ENCODE measurements at places on chromosomes 2 and 18.

GRCh38 chr2:27977731-27978312 lies 87.3 kb downstream of the BABAM2 start:
- DNase-seq, result peak; percentile 80

GRCh38 chr18:71040161-71040560 lies 751.3 kb downstream of the SOCS6 start:
- no peak for DNase-seq

DNA sequence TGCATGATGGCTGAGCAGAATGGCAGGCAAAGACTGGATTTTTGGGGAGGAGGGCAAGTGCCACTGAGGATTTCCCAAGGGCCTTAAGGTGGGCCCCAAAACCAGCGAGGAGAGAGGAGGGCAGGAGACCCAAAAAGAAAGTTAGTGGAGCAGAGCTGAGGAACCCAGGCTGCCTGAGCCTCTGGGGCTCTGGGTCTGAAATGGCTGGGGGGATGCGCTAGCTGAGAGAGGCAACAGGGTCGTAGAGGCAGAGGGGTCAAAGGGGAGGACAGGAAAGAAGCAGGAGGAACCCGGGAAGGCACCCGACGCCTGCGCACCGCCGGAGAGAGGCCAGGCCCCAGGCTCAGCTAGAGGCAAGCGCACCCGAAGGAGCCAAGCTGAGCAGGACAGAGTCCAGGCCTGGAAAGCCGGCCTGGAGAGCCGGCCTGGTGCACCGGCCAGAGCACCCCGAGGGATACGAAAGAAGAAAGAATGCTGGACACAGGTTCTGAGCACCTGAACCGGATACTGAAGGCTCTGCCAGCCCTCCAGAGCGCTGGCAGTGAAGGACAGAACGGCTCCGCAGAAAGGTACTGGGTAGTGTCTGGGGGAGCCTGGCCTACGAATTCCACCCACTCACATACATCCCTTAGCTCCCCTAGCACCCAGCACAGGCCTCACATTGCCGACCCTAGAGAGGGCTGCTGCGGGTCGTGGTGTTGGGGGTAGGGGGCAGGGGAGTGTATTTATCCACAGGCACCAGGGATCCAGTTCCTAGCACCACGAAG lies 39.5 kb upstream of the ATP6V1B1 start:
- DNase-seq, result no peak

GRCh38 chr2:88442473-88442872 lies 10.0 kb downstream of the FOXI3 start:
- DNase-seq, result no peak

DNA sequence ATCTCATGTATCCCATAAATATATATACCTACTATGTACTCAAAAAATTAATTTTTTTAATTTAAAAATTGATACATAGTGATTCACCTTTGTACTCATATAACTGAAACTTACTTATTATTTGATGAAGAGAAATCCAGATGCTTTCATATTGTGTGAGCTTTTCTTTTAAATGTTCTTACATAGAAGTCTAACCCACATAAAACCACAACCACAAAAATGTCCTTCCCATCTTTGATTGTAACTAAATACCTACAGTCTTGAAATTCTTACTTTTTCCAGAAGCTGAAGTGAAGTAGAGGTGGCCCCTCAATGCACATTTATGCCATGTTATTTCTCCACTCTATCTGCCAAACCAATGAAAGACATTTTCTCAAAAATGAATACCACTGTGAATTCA lies 117.9 kb upstream of the COL5A2 start:
- no peak for DNase-seq

DNA sequence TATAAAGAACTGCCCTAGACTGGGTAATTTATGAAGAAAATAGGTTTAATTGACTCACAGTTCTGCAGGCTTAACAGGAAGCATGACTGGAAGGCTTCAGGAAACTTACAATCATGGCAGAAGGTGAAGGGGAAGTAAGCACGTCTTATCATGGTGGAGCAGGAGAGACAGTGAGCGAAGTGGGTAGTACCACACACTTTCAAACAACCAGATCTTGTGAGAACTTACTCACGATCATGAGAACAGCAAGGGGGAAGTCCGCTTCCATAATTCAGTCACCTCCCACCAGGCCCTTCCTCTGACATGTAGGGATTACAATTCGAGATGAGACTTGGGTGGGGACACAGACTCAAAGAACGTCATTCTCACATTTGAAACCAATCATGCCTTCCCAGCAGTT lies 260.1 kb upstream of the FAM98A start:
- peak; percentile 26 for DNase-seq

DNA sequence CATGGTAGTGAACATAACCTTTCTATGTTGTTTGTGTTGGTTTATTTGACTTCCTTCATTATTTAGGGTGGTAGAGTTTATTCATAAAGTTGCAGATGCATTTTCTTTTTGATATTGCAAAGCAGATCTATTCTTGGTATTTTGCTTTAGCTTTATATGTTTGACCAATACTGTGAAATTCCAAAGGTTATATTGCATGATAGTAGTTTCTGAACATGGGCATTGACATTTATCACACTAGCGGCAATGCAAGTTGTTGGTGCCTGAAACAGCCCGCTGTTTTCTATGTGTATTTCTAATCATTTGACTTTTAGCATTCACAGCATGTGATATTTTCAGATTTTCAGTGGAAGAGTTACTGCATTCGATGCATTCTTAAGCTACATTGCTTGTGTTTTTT lies 87.2 kb downstream of the ASXL3 start:
- DNase-seq, result no peak

GRCh38 chr2:238278626-238279323 lies 9.6 kb downstream of the PER2 start:
- no peak for DNase-seq

- no peak for DNase-seq
Measured at GRCh38 chr18:31739651-31740050, 21.0 kb downstream of the SLC25A52 start.

DNA sequence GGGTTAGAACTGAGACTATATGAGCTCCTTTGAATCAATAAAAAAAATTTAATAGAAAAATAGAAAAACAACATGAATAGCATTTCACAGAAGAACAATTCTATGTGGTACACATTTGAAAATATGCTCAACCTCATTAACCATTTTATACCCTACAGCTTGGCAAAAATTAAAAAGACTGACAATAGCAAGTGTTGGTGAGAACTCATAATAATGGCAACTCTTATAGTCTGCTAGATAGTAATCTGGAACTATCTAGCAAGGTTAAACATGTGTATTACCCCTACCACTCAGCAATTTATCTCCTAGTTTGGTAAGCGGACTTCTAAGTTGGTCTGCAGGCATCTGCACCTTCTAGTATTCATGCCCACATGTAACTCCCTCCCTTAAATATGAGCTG lies 67.8 kb downstream of the CYBRD1 start:
- DNase-seq, result no peak

DNA sequence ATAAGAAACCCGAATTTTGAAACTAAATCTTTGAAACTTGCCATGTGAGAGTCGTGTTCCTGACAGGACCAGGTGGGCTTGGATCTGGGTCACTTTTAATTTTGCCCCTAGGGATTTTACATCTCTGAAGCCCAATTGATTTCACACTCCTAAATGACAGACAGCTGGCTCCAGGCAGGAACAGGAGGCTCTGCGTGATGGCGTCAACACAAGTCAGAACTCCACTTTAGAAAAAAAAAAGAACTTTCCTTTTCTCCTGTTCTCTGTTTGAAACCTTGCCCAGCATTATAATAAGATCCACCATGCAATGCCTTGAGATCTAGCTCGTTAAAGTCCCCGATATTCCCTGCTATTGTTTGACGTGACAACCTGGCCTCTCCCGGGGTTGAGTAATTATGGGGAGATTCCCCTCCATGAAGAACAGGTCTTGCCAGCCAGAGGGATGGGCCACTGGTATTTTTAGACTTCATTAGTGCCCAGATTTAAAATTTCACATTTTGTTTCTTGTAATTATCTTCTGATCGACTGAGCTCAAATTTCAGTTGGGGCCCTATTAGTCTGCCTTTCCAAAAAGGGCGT lies 260.3 kb downstream of the KLHL29 start:
- DNase-seq, result no peak

- DNase-seq, result no peak
Measured at GRCh38 chr2:197286805-197287595, 23.6 kb downstream of the ANKRD44 start.

DNA sequence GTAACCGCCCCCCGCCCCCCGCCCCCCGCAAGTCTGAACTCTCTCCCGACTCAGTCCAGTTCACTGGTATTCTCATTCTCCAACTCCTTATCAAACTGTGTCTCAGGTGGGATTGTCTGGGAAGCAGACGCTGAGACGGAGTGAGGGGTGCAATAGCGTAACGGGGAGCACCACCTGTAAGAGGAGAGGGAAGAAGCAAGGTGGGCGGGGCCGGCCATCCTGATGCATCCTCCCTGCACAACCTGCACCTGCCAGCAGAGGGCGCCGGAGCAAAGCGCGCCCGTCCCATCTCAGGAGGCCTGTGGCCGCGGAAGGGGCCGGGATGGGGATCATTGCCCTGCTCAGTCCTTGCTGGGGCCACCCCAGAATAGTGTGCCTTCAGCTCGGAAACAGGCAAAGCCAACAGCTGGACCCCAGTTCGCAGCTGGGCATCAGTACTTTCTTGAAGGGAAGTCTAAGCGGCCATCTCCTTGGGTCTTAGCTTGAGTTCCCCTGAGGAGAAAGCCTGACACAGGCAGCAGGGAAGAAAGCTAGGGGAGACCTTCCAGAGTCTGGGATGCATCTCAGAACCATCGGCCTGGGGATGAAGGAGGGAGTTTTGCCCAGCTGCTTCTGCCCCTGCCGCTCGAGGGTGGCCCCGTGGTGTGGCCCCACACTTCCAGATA lies 208.0 kb downstream of the TFCP2L1 start:
- DNase-seq, result peak; percentile 47

- no peak for DNase-seq
Measured at GRCh38 chr2:196268538-196269338, 97.4 kb upstream of the STK17B start.

GRCh38 chr18:2410688-2411087 lies 160.6 kb downstream of the METTL4 start:
- no peak for DNase-seq

- DNase-seq, result no peak
Measured at GRCh38 chr18:10413722-10414121, 40.7 kb upstream of the APCDD1 start.

GRCh38 chr2:242020196-242021004 lies 150.9 kb downstream of the RTP5 start:
- no peak for DNase-seq

Measured in kidney capillary endothelial cell (primary cell).